ENCODE measurements at places on chromosomes 16 and 17.
A peak's percentile ranks its signal among the peaks of the same experiment; 100 is the strongest.

DNA sequence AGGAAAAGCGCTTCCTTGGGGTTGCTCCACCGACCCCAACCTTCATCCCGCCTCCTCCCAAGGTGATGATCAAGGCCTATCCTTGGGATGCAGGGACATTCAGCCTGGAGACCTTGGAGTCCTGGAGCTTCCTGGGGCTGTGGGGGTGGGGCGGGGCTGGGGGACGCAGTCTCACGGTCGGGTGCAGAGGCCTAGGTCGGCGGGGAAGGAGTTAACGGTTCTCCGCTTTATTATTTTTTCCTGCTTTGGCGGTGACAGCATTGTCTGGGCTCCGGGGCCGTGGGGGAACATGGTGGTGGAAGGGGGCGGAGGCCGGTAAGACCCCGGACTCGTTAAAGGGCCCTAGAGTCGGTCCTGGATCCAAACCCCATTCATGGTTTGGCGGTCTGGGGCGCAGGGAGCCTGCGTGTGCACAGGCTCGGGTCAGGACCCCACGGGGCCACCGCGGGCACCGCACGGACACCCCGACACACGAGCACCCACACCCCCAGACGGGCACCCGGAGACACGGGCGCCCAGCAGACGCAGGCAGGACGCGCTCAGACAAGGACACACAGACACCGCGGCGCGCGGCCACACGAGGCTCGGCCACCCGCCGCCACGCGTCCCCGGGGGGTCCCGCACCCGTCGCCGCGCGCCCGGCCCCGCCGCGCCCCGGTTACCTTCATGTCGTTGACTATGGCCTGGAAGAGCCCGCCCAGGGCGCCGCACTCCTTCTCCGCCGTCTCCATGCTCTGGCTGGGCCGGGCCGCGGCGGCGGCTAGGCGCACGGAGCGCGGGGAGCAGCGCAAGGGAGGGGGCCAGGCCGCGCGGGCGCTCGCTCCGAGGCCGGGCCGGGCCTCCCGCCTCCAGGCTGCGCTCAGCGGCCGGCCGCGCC, 554 bp downstream of the MTSS2 start:
- DNase-seq, result no peak

- no peak for DNase-seq
Observed at GRCh38 chr16:79740252-79740651, 139.7 kb upstream of the MAF start.

- no peak for DNase-seq
Observed at GRCh38 chr16:88640498-88641247, 2.3 kb downstream of the IL17C start.

DNA sequence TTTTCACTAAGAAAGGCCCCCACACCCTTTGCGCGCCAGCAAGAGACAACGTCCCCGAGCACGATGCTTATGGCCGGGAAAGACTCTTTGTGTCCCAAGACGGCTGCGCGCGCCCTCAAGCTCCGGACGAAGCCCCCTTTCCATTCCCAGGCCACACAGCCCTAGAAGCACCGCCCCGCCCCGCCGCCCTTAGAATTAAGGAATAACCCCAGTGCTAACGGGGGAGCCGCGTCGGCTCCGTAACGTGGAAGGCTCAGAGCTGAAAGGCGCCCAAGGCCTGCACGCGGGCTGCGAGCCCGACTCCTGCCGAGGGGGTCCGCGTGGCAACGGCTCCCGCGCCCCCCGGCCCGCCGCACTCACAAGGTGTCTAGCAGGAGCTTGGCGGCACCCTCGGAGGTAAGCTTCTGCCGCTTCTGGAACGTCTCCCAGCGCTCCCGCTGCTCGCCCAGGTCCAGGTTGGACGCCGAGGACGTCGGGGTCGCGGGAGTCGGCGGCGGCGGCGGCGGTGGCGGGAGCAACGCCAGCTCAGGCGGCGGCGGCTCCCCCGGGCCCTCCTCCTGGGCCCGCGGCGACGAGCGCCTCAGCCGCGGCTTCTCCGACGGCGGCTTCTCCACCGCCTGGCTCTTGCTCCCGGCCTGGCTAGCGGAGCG, 477 bp downstream of the CENPV start:
- DNase-seq, result no peak

DNA sequence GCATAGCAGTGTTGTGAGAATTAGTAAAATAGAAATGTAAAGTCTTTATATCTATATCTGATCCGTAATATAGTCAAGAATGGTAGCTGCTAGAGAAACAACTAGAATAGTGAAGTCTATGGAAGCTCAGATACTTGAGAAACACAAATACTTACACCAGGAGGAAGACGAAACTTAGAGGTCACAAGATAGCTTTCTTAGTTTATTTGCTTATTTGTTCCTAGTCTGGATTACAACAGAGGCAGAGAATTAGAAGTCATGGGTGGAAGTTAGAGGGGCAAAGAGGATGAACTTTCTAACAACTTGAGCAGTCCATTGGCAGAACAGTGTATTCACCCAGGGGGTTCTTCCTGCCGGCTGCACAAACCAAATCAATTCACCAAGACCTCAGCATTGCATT, 13.9 kb downstream of the GNGT2 start:
- DNase-seq, result peak; percentile 81

DNA sequence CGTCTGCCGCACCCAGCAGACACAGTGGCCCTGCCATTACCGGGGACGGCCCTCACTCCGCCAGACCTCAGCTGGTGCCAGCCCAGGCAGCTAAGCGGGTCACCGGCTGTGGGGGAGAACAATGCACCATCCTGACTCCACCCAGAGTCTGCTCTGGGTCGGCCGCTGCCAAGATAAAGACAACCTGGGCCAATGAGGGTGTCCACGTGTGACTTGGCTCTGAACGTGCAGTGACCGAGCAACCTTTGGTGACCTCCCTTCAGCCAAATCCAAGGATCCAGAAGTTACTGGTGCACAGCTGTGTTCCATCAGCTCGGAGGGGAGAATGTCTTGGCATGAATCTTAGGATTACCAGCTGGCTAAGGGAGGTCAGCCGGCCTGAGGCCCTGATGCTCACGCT, 155.9 kb downstream of the NTN1 start:
- DNase-seq, result no peak

GRCh38 chr17:60231691-60232090, 81.9 kb downstream of the CA4 start:
- peak; percentile 66 for DNase-seq

DNA sequence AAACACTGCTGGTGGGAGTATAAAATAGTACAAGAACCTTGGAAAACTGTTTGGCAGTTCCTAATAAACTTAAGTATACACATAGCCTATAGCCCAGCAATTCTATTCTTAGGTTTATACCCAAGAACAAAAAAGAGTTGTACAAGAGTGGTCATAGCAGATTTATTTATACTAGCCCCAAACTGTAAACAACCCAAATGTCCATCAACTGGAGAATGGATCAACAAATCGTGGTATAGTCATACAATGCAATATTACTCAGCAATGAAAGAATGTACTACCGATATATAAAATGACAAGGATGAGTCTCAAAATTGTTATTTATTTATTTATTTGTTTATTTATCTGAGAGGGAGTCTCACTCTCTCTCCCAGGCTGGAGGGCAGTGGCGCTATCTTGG, 23.1 kb downstream of the GNGT2 start:
- no peak for DNase-seq

GRCh38 chr17:59355702-59356325, 24.4 kb downstream of the YPEL2 start:
- no peak for DNase-seq

DNA sequence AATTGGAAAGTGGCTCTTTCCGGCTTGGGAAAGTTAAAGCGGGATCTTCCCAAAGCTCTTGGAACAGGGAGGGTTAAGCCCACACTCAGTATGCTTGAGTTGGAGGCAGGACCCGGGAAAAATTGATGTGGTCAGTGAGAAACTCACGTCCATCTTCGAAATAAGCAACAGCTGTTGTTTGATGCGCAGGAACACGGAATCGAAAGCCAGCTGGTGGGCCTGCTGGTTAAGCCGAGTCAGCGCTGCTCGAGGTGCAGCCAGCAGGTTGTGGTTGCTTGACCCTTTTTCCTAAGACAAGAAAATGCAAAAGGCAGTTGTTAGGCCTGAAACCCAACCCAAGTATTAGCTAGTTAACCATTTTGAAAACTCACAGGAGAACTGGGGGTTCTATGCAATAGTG, 49.4 kb downstream of the COG7 start:
- no peak for DNase-seq

GRCh38 chr17:5023588-5024147, 11.6 kb downstream of the SLC52A1 start:
- no peak for DNase-seq

DNA sequence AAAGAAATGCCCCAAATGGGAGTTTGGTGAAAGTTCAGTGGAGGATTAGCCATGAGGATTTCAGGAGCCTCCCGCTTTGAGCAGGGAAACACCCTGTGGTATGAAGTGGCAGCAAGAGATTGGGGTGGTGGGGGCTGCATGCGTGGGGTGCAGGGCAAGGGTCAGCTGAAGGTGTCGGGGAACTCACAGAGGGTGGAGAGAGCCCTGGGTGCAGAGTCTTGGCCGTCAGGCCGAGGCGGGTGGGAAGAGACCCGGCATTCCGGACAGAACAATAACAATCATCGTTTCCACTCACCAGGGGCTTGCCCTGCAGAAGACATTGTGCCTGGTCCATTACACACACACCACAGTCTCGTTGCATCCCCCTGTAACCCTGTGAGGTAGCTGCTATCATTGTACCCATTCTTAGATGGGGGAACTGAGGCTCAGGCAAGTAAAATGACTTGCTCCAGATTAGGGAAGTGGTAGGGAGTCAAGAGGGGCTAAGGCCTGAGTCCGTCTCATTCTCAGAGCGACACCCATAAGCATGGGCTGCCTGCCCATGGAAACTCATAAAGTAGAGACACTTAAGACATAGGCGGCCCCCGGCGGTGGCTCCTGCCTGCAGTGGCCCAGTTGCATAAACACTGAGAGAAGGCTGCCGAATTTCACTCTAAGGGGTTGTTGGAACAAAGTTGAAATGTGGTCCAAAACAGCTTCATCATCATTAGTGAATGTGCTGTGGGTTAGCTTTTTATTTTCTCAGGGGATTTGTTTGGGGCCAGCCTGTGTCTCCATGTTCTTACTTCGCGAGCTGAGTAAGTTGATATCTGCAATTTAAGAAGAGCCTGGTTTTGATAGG, 93.3 kb downstream of the CMIP start:
- no peak for DNase-seq

DNA sequence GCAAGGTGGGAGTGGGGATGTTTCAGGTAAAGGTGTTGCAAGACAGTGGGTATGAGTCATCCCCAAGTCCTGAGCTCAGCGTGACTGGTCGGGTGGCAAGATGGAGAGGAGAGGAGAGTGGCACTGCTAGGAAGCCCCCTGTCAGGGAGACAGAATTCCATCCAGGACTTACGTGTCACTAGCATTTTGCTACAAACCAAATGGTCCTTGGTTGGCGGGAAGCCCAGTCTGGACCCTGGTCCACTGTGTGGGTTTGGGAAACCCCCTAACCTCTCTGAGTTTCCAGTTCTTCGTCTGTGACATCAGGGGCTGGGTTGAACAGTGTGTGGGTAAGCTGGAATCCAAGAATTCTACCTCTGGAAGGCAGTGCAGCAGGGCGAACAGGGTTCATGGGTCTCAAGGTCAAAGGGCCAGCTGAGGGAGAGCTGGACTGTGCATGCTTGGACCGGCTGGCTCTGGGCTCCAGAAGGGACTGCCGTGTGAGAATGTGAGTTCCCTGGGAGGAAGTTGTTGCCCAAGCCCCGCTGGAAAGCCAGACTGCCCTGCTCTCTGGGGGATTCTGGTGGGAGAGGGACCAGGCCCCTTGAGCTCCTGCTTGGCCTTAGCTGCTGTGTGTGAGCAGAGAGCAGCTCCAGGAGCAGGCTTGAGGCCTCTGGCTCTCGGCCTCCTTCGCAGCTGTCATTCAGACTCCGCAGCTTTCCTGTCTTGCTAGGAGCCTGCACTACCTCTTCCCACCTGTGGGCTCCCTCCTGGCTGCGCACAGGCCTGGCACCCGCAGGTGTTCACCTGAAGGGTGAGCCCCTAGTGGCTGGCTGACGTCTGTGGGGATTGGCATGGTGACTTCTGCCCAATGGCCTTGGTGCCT, 84.6 kb downstream of the NT5M start:
- peak; percentile 4 for DNase-seq

- no peak for DNase-seq
Observed at GRCh38 chr17:76161619-76162266, 20.7 kb upstream of the FOXJ1 start.

- no peak for DNase-seq
Observed at GRCh38 chr16:69871708-69872107, 79.4 kb upstream of the CLEC18A start.

DNA sequence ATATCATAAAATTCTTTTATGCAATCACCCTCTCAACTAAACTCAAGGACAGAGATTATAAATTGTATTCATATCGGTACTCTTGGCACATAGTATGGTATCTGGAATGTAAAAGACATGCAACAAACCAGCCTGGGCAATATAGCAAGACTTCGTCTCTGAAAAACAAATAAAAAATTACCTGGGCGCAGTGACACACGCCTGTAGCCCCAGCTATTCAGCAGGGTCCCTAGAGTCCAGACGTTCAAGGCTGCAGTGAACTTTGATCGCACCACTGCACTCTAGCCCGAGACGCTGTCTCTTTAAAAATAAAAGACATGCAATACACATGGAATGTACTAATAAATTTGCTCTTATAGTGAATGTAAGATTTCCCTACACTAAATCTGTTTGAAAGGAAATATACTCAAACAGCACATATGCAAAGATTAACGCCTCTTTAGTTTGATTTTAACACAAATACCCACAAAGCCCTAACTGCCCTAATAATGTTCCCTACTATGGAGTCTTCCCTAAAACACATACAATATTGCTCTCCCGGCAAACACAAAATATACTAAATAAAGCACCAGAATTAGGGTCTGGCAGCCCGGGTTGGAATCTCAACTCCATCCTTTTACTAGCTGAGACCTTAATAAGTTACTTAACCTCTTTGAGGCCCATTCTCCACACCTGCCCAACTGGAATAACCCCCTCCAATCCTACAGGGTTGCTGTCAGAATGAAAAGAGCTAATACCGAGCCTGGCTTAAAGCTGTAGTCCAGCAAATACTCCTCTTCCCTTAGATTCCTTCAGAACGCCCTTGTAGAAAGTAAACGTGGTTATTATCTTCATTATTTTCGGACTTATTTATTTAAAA, 1.2 kb downstream of the ABCA5 start:
- DNase-seq, result no peak

- DNase-seq, result no peak
Observed at GRCh38 chr16:84032458-84033178, 10.0 kb downstream of the SLC38A8 start.
